ENCODE measurements at places on chromosomes 3 and 15. TPM values are rescaled to one million over a fixed set of nuclear protein-coding genes. Genes with fewer than 3 reads are reported as not detected.

NMNAT3 gene
- 10.0 TPM for total RNA-seq

MNS1 gene
- total RNA-seq = 4.5 TPM

FANCD2OS gene
- total RNA-seq = not detected

IMP3 gene
- total RNA-seq = 34.7 TPM

PRTG gene
- total RNA-seq = 10.7 TPM

GPX1 gene
- total RNA-seq = 168 TPM

SLC22A14 gene
- total RNA-seq = 0.28 TPM

REC114 gene
- total RNA-seq = not detected

Data from spinal cord (tissue), 10 donors.